ENCODE measurements at places on chromosomes 5 and 9.

- DNase-seq: no peak
Observed at GRCh38 chr9:130289711-130290241, 24.2 kb downstream of the HMCN2 start.

DNA sequence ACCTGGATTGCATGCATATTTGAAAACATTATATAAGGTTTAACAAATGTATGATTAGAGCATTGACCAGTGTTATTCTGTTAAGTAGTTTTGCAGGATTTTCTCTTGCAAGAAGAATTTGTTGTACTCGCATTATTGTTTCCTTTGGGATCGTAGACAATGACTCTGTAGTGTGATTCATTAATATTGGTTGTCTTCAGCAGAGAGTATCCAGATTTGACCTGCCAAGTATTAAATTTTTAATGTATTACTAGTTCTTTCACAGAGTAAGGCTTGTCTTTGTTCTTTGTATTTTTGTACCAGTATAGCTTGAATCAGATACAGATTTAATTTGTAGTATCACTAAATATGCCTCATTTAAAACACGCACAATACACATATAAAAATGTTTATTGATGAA lies 155.0 kb downstream of the PBX3 start:
- no peak for DNase-seq

GRCh38 chr5:95731571-95732554 lies 727 bp downstream of the RHOBTB3 start:
- DNase-seq: no peak

GRCh38 chr5:40384782-40385390 lies 294.8 kb upstream of the PTGER4 start:
- no peak for DNase-seq

DNA sequence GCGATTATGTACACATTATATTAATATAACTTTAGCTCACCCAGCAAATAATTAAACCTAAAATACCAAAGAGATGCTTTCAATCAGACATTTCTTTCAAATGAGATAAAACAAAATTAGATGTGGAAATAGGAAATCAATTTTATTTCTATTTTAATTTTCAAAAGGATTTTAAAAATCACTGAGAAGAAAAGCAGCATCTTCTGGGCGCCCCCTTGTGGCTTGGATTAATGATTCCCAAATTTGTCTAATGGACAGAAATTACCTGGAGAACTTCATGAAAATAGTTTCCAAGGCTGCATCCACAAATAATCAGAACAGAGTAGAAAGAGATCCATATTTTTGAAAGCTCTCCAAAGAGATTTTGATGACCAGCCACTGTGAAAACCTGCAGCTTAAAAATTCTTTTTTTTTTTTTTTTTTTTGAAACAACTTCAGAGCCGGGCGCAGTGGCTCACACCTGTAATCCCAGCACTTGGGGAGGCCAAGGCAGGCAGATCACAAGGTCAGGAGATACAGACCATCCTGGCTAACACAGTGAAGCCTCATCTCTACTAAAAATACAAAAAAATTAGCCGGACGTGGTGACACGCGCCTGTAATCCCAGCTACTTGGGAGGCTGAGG lies 50.9 kb upstream of the CEMIP2 start:
- DNase-seq: peak; percentile 2

GRCh38 chr9:89815061-89815902 lies 210.5 kb downstream of the GADD45G start:
- no peak for DNase-seq

DNA sequence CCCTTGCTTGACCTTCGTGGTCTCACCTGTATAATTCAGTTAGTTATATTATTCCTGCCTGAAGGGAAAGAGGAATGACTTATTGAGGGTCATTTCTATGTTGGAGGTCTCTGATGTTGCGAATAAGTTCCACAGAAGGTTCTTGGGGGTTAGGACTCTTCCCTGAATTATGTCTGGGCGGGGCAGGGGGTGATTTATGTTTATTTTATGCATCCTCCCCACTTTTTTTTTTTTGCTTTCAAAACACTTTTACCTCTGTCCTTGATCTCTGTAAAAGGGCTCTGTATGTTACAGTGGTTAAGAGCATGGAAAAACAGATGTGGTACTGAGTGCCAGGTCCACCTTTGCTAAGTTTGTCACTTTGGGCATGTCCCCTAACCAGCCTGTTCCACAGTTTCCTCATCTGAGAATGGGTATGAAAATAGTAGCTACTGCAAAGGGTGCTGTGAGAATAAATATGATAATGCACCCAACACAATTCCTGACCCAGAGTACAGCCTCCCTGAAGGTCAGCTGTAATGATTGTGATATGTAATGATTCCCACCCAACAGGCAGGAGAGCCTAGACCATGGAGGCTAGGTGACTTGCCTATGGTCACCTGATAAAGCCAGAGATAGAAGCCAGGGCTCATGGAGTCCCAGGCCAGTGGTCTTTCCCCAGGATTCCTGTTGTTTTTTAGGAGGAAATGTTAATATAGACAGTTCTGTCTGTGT lies 54.8 kb downstream of the SLC22A5 start:
- DNase-seq: no peak

- no peak for DNase-seq
Observed at GRCh38 chr5:5883562-5883961, 461.1 kb downstream of the ICE1 start.

DNA sequence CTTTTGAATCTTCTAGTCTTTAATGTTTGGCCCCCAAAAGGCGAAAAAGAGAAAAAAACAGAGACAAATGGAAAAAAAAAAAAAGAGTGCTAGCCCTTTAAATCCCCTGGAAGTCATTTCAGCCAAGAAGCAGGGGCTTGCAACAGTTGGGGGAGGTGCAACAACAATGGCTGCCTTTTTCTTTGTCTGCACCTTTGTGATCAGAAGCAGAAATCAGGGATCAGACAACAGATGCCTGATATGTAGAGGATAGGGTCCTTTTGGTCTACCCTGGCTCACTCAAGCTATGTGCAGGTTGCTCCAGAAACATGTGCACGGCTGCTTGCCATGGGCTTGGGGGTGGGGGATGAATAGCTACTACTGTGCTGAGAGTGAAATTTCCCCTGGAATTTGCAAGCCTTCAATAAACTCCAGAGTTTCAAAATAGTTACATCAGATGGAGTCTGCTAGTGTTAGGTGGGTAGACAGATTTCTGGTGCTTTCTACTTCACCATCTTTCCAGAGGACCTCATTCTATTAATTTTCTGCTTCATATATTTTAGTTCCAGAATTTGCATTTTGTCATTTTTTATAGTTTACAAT lies 150.9 kb downstream of the FGF18 start:
- DNase-seq: no peak

- no peak for DNase-seq
Observed at GRCh38 chr9:68704814-68705530, at the start of gene PIP5K1B. PIP5K1B (plus strand) TSS chr9:68705240; CDS start chr9:68822615, 117,375 bp downstream.

GRCh38 chr5:27773166-27773565 lies 734.8 kb upstream of the CDH9 start:
- DNase-seq: no peak

- no peak for DNase-seq
Observed at GRCh38 chr9:121296213-121297127, 28.5 kb downstream of the GSN start.

GRCh38 chr9:97387936-97388684 lies 23.8 kb upstream of the TDRD7 start:
- DNase-seq: no peak

DNA sequence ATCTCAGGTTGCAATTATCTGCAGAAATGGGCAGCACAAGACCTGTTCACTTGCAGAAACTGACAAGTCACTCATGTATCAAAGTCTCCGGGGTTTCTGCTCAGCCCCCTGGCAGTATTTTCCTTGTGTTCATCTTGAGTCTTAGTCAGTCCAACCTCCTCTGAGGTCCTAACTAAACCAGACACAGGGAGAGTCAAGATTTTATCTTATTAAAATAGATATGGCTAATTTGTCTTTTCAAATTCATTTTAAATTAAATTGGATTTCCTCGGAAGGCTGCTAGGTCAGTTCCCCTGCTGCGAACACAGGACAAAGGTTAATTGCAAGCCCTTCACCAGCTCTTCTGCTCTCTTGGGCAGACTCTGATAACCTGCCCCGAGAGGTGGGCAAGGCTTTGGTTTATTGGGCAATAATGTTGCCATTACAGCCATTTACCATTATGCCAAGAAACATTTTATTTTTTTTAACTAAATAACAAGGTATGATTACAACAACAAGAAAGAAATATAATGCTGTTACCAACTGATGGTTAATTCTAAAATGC lies 103.5 kb downstream of the MAPKAP1 start:
- no peak for DNase-seq

DNA sequence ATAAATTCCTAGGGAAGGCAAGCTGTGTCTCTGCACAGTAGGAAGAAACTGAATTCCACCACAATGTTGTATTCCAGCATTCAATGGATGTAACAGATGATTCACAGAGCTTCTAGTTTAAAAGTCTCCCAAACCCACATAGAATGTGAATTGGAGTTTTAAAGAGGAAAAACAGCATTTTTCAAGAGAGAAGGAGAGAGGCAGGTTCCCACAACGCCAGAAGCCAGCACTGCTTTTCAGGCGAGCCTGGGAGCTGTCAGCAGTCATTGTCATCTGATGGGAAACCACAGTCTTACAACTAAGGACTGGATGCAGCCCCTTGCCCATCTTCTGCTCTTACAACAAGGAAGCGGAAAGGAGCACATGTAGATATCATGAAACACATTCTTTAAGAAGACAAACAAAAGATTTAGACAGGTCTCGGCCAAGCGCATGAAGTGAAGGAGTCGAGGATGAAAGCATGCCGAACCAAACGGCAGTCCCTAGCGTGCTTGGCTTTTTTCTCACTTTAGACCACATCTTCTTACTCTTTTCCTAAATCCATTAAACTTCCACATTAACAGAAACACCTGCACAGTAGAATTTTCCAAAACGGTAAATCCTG lies 638 bp downstream of the DIRAS2 start:
- DNase-seq: no peak

DNA sequence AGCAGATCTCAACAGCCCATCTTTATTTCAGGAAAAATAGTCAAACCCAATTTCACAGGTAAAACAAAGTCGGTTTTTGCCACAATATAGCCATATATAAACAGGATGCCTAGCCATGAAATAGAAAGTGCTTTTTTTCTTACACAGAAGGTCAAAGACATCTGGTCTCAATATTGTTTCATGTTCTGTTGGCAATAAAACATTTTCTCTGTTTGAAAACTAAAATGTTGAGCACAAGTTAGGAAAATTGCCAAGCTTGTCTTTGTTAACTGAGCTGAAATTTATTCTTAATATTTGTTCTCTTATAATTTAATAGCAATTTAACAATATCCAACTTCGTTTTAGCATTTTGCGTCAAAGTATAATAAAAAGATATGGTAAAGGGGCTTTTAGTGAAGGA lies 673.4 kb downstream of the DTWD2 start:
- DNase-seq: no peak

DNA sequence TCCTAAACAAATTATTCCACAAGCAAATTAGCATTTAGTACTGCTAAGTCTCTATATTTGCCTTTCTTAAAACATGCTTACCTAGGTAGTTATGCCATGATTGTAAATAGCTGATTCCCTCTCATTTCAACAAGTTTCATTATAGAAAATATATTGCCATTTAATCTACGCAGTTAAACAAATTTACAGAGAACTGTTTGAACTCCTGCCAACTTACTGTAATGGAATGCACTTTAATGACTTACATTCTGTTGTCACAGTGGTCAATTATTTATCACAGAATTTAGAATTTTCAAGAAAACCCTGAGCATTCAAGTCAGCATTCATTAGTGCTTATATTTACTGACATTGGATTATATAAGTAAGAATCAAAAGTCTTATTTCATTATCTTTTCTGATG lies 19.6 kb downstream of the SLC38A9 start:
- no peak for DNase-seq

GRCh38 chr5:159903131-159903530 lies 13.2 kb upstream of the ADRA1B start:
- DNase-seq: no peak

DNA sequence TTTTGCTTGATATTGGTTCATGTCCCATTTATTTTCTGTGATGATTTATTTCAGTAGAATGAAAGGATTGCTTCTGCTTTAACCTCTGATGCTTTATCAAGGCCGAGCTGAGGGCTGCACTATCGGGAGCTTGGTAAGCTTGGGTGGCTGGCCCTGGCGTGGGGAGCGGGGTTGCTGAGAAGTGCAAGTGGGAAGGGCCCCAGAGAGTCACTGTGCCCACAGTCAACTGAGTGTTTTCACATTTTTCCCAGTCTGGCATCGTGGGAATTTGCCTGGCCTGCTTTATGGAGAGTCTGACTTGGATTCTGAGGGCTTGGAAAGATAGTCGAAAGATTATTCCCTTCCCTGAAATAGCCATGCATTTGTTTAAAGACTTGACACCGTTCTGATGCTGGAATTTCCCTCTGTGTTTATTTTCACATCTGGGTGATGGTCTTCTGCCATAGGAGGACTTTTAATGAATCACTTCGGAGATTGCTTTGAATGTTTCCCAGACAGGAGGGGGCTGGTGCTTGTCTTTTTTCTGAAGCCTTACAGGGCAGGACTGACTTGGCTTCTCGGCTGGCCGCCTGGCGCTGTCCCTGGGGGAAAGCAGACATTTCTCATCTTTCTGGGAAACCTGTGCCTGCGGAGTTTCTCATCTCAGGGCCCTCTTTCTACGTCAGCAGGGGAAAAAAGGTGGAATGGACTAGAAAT lies 139.0 kb downstream of the BOD1 start:
- no peak for DNase-seq

GRCh38 chr9:90141723-90142122 lies 500.9 kb downstream of the DIRAS2 start:
- DNase-seq: no peak

DNA sequence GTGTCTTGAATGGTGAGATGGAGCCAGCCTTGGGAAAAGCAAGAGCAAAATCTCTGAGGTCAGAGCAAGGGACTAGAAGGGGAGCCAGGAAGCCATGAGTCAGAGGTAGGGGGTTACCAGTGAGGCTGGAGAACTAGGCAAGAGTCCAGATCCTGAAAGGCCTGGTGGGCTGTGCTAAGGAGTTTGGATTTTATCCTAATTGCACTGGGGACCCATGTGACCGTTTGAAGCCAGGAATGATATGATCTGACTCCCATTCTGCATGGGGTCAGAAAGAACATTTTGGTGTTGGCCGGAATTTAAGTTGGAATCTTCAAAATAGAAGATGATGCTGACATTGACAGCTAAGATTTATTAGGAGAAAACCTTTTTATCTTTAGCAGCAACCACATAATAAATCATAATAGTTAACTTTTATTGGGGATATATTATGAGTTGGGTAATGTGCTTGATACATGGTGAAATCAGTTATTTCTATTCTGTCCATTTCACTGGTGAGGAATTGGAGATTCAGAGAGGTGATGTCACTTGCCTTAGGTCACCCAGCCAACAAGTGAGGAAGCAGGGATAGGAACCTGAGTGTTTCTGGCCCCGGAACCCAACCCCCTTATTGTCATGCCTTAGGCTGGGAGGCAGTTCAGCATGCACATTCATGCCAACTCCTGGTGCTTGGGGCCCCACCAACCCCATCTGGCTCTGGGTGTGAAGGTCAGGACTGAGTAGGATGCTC lies 61.5 kb upstream of the RARS1 start:
- DNase-seq: no peak

- no peak for DNase-seq
Observed at GRCh38 chr5:79050498-79050897, 19.0 kb downstream of the DMGDH start.
